ENCODE measurements at places on chromosomes 16 and 17.
A peak's percentile ranks its signal among the peaks of the same experiment; 100 is the strongest.

DNA sequence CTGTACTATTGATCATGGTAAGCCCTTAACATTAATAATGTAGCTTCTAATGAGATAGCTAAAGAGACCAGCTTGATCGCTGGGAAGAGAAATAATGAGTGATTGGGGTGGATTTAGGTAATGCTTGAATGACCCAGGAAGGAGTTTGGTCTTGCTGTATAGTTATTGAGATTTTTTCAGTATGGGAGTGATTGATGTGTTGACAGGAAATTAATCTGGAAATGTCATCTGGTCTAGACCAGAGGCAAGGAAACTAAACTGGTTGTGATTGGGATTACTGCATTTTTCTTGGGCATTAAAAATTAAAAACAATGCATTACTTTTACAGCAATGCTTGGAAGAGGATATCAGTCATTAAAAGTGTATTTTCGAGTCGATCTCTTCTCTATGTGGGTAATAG lies 11.8 kb downstream of the TEFM start:
- no peak for DNase-seq

DNA sequence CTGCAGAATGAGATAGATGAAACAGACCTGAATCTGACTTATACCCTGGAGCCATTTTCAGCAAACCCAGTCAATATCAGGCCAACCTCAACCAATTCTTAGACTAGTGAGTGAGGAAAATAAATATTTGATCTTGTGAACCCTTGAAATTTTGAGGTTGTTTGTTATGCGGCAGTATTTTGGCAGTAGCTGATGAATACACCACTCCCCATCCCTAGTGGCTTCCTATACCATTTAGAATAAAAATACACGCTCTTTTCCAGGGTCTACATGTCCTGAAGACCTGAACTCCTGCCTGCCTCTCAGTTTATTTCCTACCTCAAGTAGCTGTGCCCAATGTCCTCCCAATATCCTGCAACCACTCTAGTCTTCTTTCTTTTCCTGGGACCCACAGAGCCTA lies 647.3 kb downstream of the WWOX start:
- no peak for DNase-seq

GRCh38 chr17:37519251-37519985 lies 29.7 kb downstream of the DUSP14 start:
- no peak for DNase-seq

GRCh38 chr17:68533887-68534694 lies 21.9 kb downstream of the PRKAR1A start:
- peak; percentile 40 for DNase-seq

DNA sequence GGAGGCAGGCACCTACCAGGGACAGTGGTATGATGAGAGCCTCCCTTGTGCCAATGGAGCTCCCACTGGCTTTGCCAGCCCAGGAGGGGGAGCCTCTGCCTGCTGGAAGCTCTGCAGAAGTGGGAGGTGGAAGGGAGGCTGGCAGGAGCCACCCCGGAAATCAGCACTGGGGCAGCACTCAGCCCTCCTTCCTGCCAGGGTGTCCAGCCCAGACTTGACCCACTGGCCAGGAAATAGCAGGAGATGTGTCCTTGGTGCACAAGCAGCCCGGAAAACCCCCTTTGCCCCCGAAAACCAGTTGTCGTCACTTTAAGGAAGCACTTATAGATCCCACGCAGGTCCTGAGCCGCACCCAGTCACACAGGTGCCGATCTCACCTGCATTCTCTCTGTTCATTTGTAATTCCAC lies 49.3 kb upstream of the CACNG4 start:
- DNase-seq = peak; percentile 60

DNA sequence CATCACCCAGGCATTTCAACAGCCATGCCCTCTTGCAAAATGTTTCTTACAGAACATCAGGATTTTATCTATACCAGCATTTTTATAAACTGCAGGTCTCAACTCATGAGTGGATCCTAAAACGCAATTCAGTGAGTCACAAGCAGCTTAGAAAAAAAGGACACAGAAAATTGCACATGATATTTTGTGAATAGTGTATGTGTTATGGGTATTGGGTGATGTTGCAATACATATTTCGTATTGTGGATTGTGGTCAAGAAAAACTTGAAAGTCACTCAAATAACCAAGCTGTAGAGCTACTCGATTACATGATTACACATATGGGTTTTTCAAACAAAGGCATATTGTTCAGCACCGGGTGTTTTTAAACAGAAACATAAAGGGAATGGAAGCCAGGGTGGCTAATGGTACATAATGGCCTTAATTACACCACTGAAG lies 1.4 kb downstream of the WIPI1 start:
- DNase-seq = no peak

DNA sequence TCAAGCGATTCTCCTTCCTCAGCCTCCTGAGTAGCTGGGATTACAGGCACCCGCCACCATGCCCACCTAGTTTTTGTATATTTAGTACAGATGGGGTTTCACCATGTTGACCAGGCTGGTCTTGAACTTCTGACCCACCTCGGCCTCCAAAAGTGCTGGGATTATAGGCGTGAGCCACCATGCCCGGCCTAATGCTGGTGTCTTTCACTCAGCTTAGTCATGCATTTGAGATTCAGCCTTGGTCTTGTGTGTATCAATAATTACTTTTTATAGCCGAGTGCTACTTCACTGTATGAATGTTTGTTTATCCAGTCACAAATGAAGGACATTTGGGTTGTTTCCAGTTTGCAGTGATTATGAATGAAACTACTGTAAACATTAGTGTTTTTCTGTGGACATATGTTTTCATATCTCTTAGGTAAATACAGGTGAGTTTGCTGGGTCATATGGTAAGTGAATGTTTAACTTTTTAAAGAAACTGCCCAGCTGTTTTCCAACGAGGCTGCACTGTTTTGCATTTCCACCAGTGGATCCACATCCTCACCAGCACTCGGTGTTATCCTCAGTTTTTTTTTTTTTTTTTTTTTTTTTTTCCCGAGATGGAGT lies 11.0 kb upstream of the PLCG2 start:
- DNase-seq = no peak

DNA sequence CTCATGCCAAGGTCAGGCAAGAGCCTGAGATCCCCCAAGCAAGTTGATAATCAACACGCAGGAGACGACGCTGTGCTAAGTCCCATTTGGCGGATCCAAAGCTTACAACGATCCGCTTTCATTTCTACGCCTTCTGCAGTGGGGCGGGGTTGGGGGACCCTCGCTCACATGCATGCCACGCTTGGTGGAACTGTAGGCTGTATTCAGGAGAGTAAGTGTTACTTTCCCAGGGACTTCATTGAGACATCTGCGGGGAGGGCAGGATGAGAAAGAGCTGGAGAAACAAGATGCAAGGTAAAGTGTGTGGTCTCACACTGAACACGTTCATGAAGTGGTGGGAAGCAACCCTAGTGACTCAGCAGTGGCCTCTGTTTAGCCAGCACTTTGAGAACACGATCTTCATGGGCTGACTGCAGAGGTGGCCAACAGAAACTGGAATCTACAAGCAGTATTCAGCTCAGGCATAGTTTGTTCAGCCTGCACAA lies 100.5 kb downstream of the XYLT1 start:
- no peak for DNase-seq

Measured in A673 (cell line).